ENCODE measurements at places on chromosomes 4 and X. TPM values are rescaled to one million over a fixed set of nuclear protein-coding genes. Genes with fewer than 3 reads are reported as not detected.

The NUDT11 gene
- total RNA-seq: 17.7 TPM

The UGT2B15 gene
- total RNA-seq: not detected

The DCAF4L1 gene
- total RNA-seq: 0.09 TPM

The TRMT44 gene
- total RNA-seq: 14.1 TPM

The FDCSP gene
- total RNA-seq: not detected
